ENCODE measurements at places on chromosomes 3 and 15. TPM values are rescaled to one million over a fixed set of nuclear protein-coding genes. Genes with fewer than 3 reads are reported as not detected.

B3GALNT1 gene
- 1.1 TPM for polyA plus RNA-seq

CNOT10 gene
- 23.1 TPM for polyA plus RNA-seq

HGD gene
- polyA plus RNA-seq: 0.24 TPM

DUOX1 gene
- polyA plus RNA-seq: 1.4 TPM

XCR1 gene
- polyA plus RNA-seq: not detected

ROBO2 gene
- not detected for polyA plus RNA-seq

ASB14 gene
- polyA plus RNA-seq: 0.53 TPM

SEMA3F gene
- not detected for polyA plus RNA-seq

ZNF80 gene
- not detected for polyA plus RNA-seq

TM4SF18 gene
- polyA plus RNA-seq: not detected

SLC6A1 gene
- polyA plus RNA-seq: not detected

GCSAM gene
- polyA plus RNA-seq: 34.0 TPM

CCR1 gene
- 5.8 TPM for polyA plus RNA-seq

RTP3 gene
- polyA plus RNA-seq: not detected

ZNF660 gene
- polyA plus RNA-seq: not detected

STAB1 gene
- not detected for polyA plus RNA-seq
